ENCODE measurements at places on chromosomes 11 and 22. TPM values are rescaled to one million over a fixed set of nuclear protein-coding genes. Genes with fewer than 3 reads are reported as not detected.

DNA sequence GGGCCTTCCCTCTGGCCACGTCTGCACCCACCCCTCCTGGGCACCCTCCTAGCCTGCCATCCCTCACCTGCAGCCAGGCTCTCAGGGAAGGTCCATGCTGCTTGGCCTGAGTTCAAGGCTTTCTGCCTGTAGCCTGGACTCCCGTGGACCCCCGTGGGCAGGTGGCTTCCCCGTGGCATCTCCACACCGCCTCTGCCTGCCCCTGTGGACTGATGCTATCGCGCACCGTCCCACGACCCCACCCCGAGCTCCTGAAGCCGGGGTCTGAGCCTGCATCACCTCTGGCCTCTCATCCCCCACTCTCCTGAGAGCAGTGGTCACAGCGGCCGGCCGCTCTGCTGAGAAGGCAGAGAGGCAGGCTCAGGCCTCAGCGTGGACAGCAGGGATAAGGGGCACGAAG, 4.5 kb downstream of the IFITM5 start:
- H3K4me1 ChIP-seq, result no peaks in the 10 kb centered on the region
- H3K27ac ChIP-seq, result no peak overlapping the region
- no peak overlapping the region for H3K4me3 ChIP-seq
- H3K27me3 ChIP-seq, result peaks cover 17% of the 10 kb centered on the region
- no peak for DNase-seq

CRY2 gene
- total RNA-seq, result 85.9 TPM

DNA sequence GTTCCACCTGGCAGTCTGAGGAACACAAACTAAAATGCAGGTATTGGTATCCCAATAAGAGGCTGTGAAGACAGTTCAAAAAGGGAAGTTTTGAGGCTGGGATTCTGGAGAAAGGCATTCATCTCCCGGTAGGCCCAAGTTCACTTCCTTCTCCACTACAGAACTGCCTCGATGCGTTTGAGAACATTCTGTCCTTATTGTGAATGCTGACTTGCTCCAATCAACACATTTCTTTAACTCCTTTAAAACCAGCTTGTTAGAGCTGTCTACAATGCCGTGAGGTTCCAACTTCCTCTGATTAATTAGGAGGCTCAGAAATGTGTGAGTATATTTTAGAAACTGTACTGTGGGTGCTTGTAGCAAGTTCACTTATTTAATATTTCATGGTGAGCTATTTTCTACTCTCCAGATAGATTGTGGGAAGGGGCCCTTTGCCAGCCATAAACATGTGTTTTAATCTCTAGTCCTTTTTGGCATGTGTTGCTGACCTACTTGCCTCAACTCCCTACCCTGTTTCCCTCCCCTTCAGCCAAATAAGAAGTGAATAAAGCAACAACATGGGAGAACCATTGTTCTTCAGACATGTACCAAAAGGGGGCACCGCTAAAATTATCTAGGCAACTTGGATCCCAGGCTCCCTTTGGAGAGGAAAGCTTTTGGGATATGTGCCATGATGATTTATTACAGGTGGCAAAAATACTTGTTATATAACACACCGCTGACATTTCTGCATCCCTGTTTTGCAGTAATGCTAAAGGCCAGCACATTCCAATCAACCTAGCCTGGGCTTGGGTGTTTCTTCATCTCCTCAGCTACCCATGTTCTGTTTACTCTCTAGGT, 245.6 kb downstream of the BLID start:
- H3K27ac ChIP-seq, result peak overlapping the region; percentile 35
- H3K4me3 ChIP-seq, result no peak overlapping the region

DNA sequence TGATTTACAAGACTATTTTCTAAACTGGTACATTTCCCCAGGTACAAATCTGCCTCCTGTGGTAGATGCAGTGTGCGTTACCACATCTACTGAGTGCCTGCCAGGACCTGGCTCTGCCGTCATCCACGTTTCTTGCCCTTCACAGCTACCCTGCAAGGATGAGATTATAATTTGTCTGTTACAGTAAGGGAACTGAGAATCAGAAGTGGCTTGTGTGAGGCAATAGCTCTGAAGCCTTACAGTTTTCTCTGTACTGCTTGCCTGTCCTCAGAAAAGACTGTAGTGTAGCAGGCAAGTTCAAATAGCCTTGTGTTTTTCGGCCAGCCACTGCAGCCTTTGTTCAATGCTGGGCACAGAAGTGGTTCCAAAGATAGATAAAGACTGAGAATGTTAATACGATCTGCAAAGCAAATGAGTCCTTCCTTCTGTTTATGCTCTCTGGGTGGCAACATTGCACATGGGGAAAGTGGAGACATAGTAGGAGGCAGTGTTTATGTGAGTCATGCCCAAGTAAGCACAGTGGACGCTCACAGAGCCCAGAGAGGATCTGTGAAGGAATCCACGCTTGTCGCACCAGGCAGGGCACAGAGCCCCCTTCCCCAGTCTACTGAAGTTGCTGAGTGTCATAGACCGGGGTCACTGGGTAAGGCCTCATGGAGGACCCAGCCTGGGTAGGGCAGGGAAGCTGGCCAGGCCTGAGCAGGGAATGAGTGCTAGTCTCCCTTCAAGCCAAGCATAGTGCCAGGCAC, 49.1 kb downstream of the MICAL2 start:
- peak overlapping the region; percentile 62 for H3K27ac ChIP-seq
- H3K36me3 ChIP-seq, result no peaks in the 10 kb centered on the region
- H3K4me3 ChIP-seq, result no peak overlapping the region
- H3K27me3 ChIP-seq, result no peaks in the 10 kb centered on the region
- peak; percentile 49 for DNase-seq

GRCh38 chr11:71155846-71156245, 96.5 kb downstream of the SHANK2 start:
- H3K4me1 ChIP-seq, result no peaks in the 10 kb centered on the region
- H3K27me3 ChIP-seq, result peaks cover 7% of the 10 kb centered on the region
- no peak overlapping the region for H3K27ac ChIP-seq

HIC2 gene
- 1.5 TPM for total RNA-seq

GRCh38 chr22:44691796-44692661, 10.0 kb upstream of the PRR5 start:
- H3K4me3 ChIP-seq, result no peak overlapping the region
- no peak for DNase-seq
- H3K27ac ChIP-seq, result no peak overlapping the region
- no peaks in the 10 kb centered on the region for H3K27me3 ChIP-seq
- no peaks in the 10 kb centered on the region for H3K36me3 ChIP-seq
- H3K4me1 ChIP-seq, result no peaks in the 10 kb centered on the region

- H3K36me3 ChIP-seq, result no peaks in the 10 kb centered on the region
- no peaks in the 10 kb centered on the region for H3K27me3 ChIP-seq
- no peak overlapping the region for H3K27ac ChIP-seq
Observed at GRCh38 chr11:33835143-33835878, 56.6 kb downstream of the LMO2 start.

GRCh38 chr22:47432683-47433082, 670.2 kb downstream of the TBC1D22A start:
- H3K36me3 ChIP-seq, result no peaks in the 10 kb centered on the region
- DNase-seq, result no peak
- no peaks in the 10 kb centered on the region for H3K27me3 ChIP-seq

DNA sequence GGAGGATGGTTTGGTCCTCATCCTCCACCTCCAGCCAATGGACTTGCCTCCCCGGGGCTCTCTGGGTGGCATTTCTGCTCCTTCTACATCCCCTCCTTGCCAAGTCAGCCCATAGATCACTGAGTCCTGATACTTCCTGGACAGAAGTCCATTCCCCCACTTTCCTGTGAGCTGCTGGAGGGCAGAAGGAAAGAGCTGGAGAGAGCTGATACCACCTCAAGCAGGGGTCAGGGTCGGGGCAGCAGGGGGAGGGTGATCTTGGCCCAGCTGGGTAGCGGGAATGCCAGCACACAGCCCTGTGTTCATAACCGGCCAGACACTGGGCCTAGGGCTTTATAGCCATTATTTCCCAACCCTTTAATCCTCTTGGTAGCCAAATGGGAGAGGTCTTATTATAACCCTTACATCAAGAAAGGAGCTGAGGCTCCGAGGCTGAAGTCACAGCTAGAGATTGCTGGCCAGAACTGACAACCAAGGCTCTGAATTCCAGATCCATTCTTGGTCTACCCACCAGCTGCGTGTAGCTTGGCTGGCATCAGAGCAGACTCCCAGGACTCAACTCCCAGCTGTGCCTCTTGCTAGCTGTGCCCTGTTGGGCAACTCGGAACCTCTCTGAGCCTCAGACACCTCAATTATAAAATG, 39.9 kb downstream of the CD6 start:
- DNase-seq, result no peak
- H3K27me3 ChIP-seq, result peaks cover 26% of the 10 kb centered on the region
- H3K27ac ChIP-seq, result no peak overlapping the region

DNA sequence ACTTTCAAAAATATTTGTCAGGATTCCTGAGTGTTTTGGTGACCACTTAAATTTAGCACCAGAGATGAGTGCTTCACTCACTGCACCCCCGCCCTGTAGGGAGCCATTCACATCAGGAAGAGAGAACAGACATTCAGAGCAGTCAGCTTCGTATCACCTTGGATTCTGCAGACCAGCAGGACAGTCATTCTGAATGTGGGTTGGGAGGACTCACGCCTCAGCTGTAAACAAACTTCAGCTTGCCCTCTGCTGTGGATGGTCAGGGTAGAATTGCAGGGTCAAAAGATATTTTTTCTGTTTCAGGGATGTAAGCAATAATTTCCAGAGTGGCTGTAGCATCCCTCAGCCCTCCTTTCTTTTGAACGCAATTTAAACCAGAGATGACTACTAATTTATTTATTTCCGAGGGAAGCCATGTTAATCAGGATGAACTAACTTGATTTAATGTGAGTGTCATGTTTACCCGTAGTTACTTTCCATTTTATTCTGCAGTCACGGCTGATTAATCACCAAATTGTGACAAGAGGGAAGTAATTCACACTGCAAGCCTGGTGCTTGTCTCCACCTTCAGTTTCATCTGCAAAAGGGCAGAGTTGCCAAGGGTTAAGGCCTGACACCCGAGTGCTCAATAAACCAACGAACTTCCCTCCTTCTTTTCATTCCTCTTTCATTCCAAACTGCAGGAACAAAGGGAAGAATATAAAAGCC, 174.2 kb upstream of the DDI1 start:
- no peaks in the 10 kb centered on the region for H3K4me1 ChIP-seq
- H3K27me3 ChIP-seq, result no peaks in the 10 kb centered on the region
- H3K4me3 ChIP-seq, result no peak overlapping the region
- no peak overlapping the region for H3K27ac ChIP-seq
- no peak for DNase-seq
- no peaks in the 10 kb centered on the region for H3K36me3 ChIP-seq

GLYATL1 gene
- total RNA-seq, result 0.94 TPM

BDNF gene
- not detected for total RNA-seq

GRCh38 chr11:45655347-45655756, 10.1 kb downstream of the CHST1 start:
- peaks cover 17% of the 10 kb centered on the region for H3K4me1 ChIP-seq
- H3K36me3 ChIP-seq, result no peaks in the 10 kb centered on the region
- H3K27ac ChIP-seq, result no peak overlapping the region
- no peaks in the 10 kb centered on the region for H3K27me3 ChIP-seq
- H3K4me3 ChIP-seq, result no peak overlapping the region

PPP1R14B gene
- total RNA-seq, result 444 TPM

DNA sequence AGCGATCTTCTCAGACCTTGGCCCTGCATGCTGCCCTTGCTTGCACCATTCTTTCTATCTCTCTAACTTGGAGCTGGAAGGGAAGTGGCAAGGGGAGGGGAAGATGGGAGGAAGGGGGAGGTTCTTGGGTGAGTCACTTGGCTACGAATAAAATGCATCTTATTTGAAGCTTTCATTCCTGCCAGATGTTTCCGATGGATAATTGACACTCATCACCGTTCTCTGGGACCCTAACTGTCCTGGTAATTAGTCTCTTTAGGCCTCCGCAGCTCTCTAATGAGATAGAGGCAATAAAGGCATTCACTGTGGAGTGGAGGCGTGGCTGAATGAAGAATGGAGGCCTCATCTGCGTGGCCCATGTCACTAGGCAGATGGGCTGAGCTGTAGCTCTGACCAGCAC, 960.1 kb downstream of the NTM start:
- no peaks in the 10 kb centered on the region for H3K27me3 ChIP-seq
- no peaks in the 10 kb centered on the region for H3K36me3 ChIP-seq
- no peak overlapping the region for H3K27ac ChIP-seq
- no peak overlapping the region for H3K4me3 ChIP-seq

UBQLN3 gene
- not detected for total RNA-seq

TRPM5 gene
- total RNA-seq, result not detected

NELL1 gene
- total RNA-seq, result not detected

DNA sequence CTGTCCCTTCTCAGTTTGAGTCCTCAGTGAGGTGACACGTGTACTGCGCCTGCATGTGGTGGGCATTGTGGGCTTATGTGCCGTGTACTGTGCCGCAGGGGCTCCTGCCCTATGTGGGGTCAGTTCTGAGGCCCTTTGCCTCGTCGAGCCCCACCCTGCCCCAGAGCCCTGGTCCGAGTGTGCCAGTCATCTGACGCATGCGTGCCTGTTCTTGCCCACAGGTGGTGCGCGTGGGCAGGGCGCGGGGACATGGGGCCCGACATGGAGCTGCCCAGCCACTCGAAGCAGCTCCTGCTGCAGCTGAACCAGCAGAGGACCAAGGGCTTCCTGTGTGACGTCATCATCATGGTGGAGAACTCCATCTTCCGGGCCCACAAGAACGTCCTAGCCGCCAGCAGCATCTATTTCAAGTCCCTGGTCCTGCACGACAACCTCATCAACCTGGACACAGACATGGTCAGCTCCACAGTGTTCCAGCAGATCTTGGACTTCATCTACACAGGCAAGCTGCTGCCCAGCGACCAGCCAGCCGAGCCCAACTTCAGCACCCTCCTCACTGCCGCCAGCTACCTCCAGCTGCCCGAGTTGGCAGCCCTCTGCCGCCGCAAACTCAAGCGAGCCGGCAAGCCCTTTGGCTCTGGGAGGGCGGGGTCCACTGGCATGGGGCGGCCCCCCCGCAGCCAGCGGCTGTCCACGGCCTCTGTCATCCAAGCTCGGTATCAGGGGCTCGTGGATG, 22.3 kb upstream of the TMEM191C start:
- no peaks in the 10 kb centered on the region for H3K27me3 ChIP-seq
- no peaks in the 10 kb centered on the region for H3K36me3 ChIP-seq
- H3K4me1 ChIP-seq, result peaks cover 5% of the 10 kb centered on the region
- DNase-seq, result peak; percentile 6

- no peak overlapping the region for H3K4me3 ChIP-seq
- no peaks in the 10 kb centered on the region for H3K27me3 ChIP-seq
- no peaks in the 10 kb centered on the region for H3K36me3 ChIP-seq
- no peak overlapping the region for H3K27ac ChIP-seq
Observed at GRCh38 chr22:23411739-23412138, 168.4 kb downstream of the IGLL1 start.

MUC6 gene
- not detected for total RNA-seq

ACTN3 gene
- total RNA-seq, result 0.85 TPM

GRCh38 chr11:107252429-107253161, 205.0 kb downstream of the CWF19L2 start:
- no peak for DNase-seq
- no peaks in the 10 kb centered on the region for H3K27me3 ChIP-seq
- H3K27ac ChIP-seq, result no peak overlapping the region
- H3K4me1 ChIP-seq, result no peaks in the 10 kb centered on the region
- H3K4me3 ChIP-seq, result no peak overlapping the region

GRCh38 chr11:96267496-96268032, 75.4 kb downstream of the MAML2 start:
- no peaks in the 10 kb centered on the region for H3K27me3 ChIP-seq
- H3K4me3 ChIP-seq, result no peak overlapping the region
- DNase-seq, result no peak
- no peaks in the 10 kb centered on the region for H3K36me3 ChIP-seq

AQP11 gene
- not detected for total RNA-seq

GRCh38 chr11:67024410-67024809, 1.5 kb downstream of the SYT12 start:
- H3K4me3 ChIP-seq, result no peak overlapping the region
- H3K4me1 ChIP-seq, result peaks cover 8% of the 10 kb centered on the region
- no peak overlapping the region for H3K27ac ChIP-seq
- H3K36me3 ChIP-seq, result no peaks in the 10 kb centered on the region
- peaks cover 6% of the 10 kb centered on the region for H3K27me3 ChIP-seq

XKR3 gene
- not detected for total RNA-seq

Measured in gastrocnemius medialis (tissue), 4 donors.